ENCODE measurements at places on chromosomes 16 and 17. TPM values are rescaled to one million over a fixed set of nuclear protein-coding genes. Genes with fewer than 3 reads are reported as not detected.

The CCL13 gene
- not detected for total RNA-seq

The MYH13 gene
- total RNA-seq = not detected

The KRTAP3-1 gene
- total RNA-seq = not detected

The HEATR9 gene
- total RNA-seq = not detected

The TBX4 gene
- total RNA-seq = not detected

The IRF8 gene
- total RNA-seq = 0.49 TPM

The IKZF3 gene
- not detected for total RNA-seq

The RNF222 gene
- total RNA-seq = not detected

The CES4A gene
- 0.98 TPM for total RNA-seq

The KCNG4 gene
- total RNA-seq = not detected
